Right hindlimb (tissue), 1 donor: ENCODE measurements at places on chromosomes 3 and 15.

DNA sequence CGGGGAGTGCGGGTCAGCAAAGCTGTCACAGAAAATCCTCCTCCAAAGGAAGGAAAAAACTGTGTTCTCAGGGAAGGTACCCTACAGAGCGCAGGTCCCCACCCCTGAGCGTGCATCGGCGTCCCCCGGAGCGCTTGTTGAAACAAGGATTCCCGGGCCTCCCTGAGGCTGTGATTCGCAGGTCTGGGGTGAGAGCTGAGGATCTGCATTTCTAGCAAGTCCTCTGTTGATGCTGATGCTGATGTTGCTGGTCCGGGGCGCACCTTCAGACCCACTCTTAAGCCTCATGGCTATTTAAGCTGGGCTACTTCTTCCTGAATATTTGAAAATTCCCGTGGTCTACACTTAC, 226.2 kb upstream of the IGF1R start:
- no peak for DNase-seq

GRCh38 chr15:26661107-26661506, 111.8 kb downstream of the GABRB3 start:
- DNase-seq = no peak

- DNase-seq = no peak
Measured at GRCh38 chr15:70517194-70517590, 246.2 kb downstream of the UACA start.

- no peak for DNase-seq
Measured at GRCh38 chr3:67685499-67685898, 31.1 kb upstream of the SUCLG2 start.

- no peak for DNase-seq
Measured at GRCh38 chr3:52289747-52290595, 2.3 kb downstream of the GLYCTK start.

- no peak for DNase-seq
Measured at GRCh38 chr3:25043177-25043576, 384.9 kb upstream of the RARB start.

GRCh38 chr3:52501046-52501445, 5.9 kb downstream of the STAB1 start:
- DNase-seq = no peak

DNA sequence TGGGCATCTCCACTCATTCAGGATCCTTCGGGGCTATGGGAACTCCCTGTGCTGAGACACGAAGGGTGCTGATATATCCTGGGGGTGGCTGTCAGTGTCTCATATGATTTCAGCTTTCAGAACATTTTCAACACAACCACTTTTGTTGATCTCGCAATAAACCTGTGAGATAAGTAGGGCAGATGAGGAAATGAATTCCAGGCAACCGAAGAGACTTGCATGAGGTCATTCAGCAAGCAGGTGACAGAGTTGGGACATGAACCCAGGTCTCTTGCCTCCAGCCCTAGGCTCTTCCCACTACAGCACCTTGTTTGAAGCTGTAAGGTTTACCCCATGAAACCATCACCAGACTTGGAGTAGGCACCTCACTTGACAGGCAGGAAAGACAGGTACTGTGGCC, 16.6 kb downstream of the DUOX1 start:
- no peak for DNase-seq

GRCh38 chr3:45758871-45759270, 37.5 kb downstream of the SLC6A20 start:
- DNase-seq = no peak

- no peak for DNase-seq
Measured at GRCh38 chr3:179093807-179094206, 22.2 kb upstream of the ZMAT3 start.

DNA sequence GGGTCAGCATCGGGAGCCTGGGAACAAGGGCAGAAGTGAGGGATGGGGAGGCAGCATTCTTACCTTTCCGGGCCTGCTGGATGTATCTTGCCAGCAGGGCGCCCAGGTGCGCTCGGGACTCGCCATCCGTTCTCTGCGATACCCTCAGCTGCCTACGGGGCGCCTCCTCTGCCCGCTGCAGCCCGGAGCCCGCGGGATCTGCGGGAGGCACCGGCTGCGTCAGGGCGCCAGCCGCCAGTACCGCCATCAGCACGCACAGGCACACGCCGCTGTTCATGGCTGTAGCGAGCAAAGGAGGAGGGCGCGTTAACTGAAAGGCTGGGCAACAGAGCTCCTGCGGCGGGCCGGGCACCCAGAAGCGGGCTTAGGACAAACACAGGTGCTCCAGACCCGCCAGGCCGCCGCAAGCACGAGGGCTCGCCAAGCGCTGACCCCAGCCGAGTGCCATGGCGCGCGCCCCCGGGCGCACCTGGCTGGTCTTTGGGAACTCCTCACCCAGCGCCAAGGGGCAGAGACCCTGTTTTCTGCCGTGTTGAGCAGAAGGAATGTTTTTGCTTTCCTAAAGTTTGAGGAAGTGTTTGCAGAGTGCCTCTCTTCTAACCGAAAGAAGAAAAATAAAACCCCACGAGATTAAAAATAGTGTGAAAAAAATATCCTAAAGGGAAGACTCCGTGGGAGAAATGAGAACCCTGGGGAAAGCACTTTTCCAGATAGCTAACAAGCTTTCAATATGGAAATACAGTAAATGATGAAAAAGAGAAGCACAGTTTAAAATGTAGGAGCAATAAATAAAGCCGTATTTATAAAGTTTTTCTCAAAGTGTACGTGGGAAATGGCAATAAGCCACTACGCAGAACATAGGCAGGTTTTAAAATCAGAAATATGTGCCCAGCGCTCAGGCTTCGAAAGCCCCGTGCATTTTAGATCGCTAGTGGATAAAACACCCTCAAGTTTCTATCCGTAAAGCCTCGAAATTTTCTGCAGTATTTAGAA, 2.3 kb downstream of the CCK start:
- DNase-seq = no peak

- no peak for DNase-seq
Measured at GRCh38 chr3:152586974-152587373, 248.0 kb upstream of the P2RY1 start.

DNA sequence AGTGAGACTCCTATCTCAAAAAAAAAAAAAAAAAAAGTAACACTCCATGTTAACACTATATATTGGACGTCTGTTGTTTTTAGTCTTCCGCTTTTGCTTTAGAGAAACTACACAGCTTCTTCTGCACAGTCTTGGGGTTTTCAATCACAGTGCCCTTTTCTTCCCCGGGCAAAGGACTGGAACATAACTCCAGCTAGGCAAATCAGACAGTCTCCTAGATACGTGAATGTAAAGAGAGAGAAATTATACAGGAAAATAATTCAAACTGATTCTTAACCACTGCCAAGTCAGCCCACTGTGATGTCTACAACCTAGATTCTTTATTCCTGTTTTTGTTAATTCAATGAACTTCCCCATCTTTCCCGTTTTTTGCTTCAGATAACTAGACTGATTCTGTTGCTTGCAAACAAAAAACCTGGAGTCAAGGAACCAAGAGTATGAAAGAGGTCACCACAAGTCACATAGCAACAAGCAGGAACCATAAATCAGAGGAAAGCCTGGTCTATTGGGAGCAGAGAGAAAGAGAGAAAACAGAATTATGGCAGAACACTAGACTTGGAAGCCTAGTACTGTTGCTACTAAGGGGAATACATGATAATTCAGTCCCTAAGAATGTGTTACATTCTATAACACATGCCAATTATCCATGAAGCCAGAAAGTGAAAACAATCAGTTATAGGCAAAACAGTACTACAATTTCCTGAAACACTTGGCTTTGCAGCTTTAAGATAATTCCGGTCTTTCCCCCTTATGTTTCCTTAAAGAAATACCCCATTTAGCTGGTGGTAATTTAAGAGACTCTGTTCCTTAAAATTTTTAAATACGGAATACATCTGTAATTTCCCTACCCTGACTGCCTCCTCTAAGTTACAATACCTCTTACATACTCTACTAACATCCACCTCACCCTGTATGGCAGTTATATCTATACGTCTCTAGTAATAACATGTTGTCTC, 63.1 kb downstream of the TBL1XR1 start:
- DNase-seq = peak; percentile 27

DNA sequence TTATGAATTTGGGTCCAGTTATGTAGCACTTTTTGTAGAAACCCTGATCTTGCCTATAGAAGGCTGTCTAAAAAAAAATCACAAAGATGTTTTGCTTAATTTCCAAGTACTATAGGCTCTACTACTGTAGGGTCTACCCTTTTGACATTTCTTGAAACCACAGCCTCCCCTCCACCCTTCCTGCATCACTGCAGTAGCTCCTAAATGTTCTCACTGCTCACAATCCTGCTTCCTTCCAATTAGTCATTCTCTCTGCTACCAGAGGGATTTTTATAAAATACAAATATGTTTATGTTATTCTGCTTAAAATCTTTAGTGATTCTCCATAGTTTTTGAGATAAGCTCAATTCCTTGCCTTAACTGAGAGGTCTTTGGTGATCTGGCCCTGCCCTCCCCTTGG, 114.0 kb downstream of the CYP19A1 start:
- DNase-seq = no peak

- DNase-seq = no peak
Measured at GRCh38 chr15:80482696-80483095, 78.5 kb downstream of the ARNT2 start.

DNA sequence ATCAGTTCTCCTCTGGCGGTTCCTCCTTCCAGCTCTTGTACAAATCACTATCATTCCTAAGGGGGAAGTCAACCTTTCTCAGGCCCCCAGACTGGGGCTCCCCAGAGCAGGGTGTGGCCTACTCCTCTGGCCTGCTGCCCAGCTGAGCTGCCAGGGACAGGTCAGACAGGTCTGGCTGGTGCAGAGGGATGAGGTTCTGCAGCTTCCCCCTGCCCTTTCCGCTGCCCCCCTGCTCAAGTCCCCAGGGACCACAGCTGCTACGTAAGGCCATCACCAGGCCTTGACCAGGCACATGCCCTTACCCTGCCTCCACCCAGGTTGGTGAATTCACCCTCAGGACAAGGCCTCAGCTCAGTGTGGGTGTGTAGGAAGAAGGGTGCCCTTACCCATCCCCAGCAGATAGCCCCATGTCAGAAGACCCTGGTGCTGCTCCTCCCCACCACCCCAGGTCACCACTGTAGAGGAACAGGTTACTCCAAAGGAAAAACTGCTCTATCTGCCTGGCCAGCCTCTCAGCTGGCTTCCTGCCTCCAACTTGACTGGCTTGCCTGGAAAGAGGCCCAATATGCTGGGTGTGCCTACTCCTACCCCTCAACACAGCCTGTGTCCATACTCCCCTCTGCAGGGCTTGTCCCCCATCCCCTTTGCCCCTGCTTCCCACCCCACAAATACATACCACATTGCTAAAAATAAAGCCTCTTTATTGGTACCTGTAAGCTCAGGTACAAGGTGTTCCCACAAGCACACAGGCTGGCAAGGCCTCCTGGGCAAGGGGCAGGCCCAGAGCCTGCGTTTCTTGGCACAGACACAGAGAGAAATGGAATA, 12.0 kb downstream of the CSRNP1 start:
- DNase-seq = no peak

DNA sequence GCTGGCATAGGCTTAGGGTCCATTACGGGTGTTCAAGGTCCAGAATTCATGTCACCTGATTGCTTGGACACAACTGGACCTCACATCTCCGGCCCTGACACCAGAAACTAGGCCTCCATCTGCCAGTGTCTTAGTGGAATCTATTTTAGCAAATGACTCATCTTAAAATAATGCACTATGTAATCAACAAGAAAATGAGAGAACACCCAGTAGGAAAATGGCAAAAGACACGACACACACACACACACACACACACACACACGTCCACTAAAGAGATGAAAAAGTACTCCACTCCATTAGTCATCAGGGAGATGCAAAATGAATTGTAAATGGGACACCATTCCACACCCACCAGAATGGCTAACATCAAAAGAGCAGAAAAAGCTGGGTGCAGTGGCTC, 11.2 kb downstream of the APBA2 start:
- DNase-seq = no peak

DNA sequence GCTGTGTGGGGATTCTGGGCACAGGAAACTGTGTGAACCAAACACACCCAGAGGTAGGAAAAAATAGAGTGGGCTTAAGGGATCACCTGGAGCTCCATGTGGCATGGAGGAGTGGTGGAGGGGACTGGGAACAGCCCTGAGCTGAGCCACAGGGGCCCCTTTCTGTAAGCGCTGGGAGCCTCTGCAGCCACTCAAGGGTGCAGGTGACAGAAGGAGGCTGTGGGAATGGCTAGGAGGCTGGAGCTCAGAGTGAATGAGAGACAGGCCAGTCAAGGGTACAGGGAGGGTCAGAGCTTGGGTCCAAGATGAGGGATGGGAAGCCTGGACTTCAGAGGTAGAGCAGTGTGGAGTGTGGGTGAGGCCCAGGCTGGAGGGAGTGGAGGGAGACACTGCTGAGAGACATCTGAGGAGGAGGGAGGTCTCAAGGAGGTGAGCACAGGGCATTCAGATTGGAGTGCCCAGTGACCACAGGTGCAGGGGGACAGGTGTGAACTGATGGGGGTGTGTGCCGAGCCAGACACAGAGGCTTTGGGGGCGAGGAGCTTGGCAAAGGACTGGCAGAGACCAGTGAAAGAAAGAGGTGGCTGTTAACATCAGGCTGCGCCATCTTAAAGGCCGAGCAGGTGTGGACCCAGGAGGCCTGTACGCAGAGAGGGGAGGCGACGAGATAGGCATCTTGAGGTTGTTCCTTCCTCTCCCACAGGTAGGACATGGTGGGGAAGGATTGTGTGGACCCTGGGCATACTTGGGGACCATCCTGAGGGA, 56.8 kb downstream of the FGD5 start:
- DNase-seq = no peak

GRCh38 chr3:3798631-3799113, 559 bp upstream of the LRRN1 start:
- no peak for DNase-seq

- no peak for DNase-seq
Measured at GRCh38 chr3:53509494-53509893, 15.1 kb downstream of the CACNA1D start.

DNA sequence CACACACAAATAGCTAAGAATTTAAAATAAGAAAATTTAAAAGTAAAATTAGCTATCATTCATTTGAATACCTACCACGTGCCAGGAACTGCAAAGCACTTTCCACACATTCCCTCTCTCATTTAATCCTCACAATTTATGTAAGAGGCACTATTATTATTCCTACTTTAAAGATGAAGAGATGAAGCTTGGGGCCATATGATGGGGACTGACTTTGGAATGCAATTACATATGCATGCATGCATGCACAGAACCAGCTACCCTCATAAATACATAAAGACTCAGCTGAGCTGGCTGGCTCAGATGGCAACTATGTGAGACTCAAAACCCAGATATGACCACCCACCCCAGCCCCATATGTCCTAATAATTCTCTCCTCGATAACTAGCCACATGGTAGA, 31.7 kb upstream of the THUMPD3 start:
- DNase-seq = no peak

GRCh38 chr3:30006111-30006510, 600.3 kb upstream of the TGFBR2 start:
- DNase-seq = no peak

- no peak for DNase-seq
Measured at GRCh38 chr3:127847236-127847720, 25.0 kb upstream of the MGLL start.

GRCh38 chr3:30273304-30274072, 332.9 kb upstream of the TGFBR2 start:
- no peak for DNase-seq

- no peak for DNase-seq
Measured at GRCh38 chr3:9779721-9780457, 10.1 kb upstream of the CAMK1 start.
